Fibroblast of the aortic adventitia (primary cell): ENCODE measurements at places on chromosomes 6 and 20. TPM values are rescaled to one million over a fixed set of nuclear protein-coding genes. Genes with fewer than 3 reads are reported as not detected.

GRCh38 chr6:129759796-129760605 lies 50.0 kb upstream of the ARHGAP18 start:
- no peak for DNase-seq

GRCh38 chr20:34022151-34022838 lies 28.6 kb downstream of the RALY start:
- no peak for DNase-seq

- peak; percentile 69 for DNase-seq
These were observed 203.9 kb upstream of the PRDM1 start for GRCh38 chr6:105882121-105882803.

DNA sequence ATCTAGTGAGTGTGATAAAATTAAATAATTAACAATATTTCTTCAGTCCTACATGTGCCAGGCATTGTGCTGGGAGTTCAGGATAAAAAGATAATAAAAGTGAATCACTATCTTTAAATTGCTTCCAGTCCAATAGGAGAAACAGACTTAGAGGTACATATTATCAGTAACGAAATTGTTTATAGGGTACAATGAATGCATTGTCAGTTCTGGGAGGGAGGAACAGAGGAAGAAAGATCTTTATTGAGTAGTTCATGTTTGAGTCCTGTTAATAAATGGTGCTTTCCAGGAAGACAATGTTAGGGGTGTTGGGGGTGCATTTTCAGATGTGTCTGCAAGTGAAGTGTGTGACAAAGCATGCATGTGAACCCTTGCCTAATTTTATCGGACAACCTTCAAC lies 183.1 kb downstream of the OGFRL1 start:
- DNase-seq, result no peak

- no peak for DNase-seq
These were observed 9.5 kb downstream of the ZSCAN31 start for GRCh38 chr6:28326371-28326948.

- DNase-seq, result peak; percentile 91
These were observed 18.6 kb downstream of the FKBP1A start for GRCh38 chr20:1374246-1374645.

GRCh38 chr6:54618572-54618971 lies 228.0 kb upstream of the FAM83B start:
- DNase-seq, result no peak

GRCh38 chr6:16324606-16325225 lies 86.3 kb downstream of the GMPR start:
- DNase-seq, result no peak

GRCh38 chr6:112691289-112691688 lies 344.2 kb downstream of the RFPL4B start:
- peak; percentile 95 for DNase-seq

DNA sequence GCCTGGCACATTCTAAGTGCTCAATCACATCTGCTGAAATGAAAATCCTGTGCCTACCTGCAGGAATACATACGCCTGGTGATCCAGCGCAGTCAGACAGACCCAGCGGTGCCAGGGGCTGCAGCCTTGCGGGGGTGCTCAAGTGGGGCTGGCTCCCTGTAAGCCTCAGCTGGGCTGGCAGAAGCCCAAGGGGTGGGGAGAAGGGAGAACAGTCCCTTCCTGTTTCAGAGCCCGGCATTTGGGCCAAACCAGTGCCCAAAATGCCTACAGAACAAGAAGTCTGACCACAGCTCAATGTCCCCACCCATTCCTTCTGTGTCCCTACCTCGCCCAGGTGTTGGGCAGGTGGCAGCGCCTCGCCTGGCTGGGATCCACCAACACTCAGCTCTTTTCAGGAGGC lies 22.6 kb downstream of the KCNK15 start:
- no peak for DNase-seq

GRCh38 chr6:17478223-17478907 lies 85.0 kb downstream of the CAP2 start:
- no peak for DNase-seq

DNA sequence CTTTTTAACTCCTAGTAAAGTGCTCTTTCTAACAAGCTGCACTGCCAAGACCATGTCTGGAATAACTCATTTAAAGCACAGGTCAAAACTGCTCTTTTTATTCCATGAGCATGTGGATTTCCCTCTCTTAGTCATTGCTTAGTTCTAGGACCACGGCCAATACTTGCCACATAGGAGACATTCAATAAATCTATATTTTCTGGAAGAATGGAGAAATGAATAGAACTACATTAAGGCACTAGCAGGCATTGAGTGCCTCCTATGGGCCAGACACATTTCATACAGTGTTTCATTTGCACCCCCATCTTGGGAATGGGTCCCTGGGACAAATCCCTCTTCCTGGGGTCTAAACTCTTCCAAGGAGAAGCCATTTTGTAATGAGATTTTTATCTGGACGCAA lies 552.8 kb upstream of the CITED2 start:
- DNase-seq, result peak; percentile 96

- peak; percentile 30 for DNase-seq
These were observed 81.6 kb downstream of the NCOA7 start for GRCh38 chr6:125872259-125872921.

DNA sequence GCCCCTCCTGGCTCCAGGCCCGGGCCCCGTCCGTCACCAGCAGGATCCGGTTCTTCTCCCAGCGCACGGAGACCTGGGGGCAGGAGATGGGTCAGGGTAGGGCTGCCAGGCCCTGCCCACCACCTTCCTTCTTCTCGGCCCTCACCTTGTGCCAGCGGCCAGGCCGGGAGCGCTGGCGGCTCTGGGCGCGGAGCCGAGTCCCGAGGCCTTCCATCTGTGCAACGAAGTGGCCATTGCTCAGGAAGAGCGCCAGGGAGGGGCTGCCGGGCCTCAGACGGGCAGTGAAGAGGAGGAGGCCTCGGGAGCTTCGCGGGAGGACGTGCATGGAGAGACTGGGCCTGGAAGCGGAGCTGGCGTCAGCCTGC lies 7.9 kb downstream of the ADRM1 start:
- no peak for DNase-seq

DNA sequence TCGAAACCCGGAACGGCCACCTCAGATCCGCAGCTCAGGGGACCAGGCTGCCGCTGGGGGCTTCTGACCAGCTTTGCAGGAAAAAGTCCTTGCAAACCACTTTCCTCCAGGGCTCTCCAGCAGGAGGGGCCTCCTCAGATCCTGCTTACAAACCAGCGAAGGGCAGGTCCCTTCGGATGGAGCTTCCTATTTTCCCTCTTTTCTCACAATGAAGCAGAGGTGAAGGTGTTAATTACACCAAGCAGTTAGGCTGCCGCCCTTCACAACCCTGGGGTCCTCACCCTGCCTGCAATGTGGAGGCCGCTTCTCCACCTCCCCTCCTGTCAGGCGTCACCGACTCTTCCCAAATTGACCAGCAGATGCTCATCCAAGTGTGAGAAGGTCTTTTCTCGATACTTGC lies 5.7 kb downstream of the ARHGAP40 start:
- no peak for DNase-seq

DNA sequence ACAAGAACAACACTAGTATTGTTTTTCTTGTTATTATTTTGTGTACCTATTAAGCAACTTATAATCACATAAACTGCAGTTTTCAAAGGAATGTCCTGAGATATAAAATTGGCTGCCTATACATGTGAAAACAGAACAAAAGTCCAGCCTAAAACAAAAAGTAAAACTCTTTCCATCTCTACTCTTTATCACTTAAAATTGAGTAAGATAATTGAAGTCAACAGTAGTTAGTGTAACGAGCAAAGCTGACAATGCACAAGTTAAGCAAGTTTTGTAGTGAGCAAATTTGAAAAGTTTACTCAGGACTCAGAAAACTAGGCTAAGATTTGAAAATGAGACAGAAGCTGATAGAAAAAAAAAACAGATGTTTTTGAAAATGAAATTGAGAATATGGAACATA lies 941.4 kb upstream of the MAN1A1 start:
- DNase-seq, result no peak

DNA sequence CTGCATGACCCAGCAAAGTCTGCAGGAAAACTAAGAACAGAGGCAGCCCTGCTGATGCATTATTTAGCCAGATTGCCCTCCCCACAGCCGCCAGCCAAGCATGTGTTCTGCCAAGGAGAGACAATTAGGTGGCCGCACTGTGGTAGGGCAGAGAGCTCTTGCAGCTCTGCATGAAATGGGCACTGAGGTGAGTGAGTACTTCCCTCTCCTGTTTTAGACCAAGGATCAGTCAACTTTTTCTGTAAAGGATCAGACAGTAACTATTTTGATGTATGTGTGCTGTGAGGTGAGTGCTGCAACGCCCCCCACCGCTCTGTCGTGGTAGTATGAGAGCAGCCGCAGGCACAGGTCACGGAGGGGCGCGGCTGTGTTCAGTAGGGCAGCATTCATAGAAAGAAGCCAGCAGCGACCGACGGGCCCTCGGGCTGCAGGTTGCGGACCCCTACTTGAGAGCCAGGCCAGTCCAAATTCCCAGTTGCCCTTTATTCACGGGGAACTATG lies 23.8 kb upstream of the FAM50B start:
- DNase-seq, result peak; percentile 58

- DNase-seq, result no peak
These were observed 5.2 kb upstream of the DIDO1 start for GRCh38 chr20:62931464-62931863.

GRCh38 chr6:126539022-126539421 lies 199.1 kb downstream of the CENPW start:
- DNase-seq, result peak; percentile 69

DNA sequence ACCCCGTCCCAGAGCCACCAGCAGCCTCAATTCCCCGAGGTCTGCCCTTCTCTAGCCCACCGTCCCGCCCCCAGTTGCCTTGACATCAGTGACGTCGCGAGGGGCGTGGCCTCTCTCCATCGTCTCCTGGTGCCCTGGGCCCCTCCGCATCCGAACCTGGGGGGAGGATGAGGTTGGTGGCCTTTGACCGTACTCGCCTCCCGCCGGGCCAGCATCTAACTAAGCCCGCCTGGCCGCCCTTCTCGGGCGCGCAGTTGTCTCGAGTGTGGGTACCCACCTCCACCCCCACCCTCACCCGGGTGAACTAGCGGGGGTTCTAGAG lies 5.5 kb upstream of the ARMC12 start:
- peak; percentile 69 for DNase-seq

DNA sequence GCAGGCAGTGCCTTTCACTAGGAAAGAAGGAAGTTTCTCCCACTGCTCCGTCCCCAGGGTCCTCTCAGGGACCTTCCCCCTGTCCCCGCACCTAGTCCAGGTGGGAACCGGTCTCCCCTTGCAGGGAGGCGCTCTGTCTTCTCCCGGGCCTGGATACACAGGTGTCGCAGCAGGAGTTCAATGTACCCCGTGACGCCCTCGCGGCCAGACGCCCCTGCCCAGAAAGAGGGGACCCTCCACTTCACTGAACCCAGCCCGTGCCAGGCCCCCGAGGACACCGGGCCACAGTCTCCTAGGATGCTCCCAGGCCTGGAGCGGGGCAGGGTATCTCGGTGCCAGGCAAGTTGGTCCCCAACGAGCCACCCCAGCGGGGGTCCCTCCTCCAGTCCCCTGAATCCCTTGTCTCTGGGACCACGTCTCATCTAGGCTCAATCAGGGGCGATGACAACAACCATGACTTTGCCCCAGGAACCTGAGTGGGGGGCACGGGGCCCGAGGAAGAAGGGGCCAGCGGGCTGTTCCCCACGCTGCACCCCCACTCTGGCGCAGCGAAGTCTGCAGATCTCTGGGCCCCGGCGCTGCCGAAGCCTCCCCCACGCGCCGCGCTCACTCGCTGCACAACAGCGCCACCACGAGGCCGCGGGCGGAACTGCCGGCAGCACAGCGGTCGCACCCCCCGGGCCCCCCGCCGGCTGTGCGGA lies 103.0 kb downstream of the EDN3 start:
- no peak for DNase-seq

DNA sequence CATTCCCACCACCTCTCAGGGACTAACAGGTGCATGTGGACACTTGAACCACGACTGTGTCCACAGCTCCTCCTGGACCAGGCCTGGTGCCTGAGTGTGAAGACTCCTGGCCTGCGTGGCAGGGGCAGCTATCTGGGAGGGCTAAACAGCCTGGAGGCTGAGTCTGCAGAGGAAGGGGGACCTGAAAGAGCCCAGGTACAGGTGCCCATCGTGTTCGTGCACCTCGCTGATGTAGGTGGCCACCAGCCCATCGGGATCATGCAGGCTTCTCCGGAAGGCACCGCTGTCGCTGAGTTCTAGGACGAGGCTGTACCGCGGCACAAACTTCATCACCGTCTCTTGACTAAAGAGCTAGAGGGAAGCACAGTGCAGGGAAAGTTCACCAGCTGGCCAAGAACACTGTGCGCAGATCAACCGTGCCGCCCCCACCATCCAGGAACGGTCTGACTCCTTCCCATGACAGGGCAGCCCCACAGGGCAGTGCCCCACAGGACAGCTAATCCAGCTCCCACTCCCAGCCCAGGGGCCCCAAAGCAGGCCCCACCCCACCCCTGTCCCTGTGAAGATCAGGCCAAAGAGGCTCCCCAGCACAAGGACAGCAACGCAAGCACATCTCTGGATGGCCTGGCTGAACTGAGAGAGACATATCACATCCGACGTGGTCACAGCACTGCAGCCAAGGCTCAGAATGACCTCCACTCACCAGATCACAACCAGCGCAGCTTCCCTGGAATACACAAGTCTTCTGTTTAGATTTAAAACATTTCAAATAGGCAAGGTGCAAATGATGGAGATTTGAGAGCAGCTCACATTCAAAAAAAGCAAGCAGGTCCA lies 14.8 kb downstream of the CST7 start:
- no peak for DNase-seq

- DNase-seq, result no peak
These were observed 104.9 kb upstream of the PRDM1 start for GRCh38 chr6:105981002-105981887.

DNA sequence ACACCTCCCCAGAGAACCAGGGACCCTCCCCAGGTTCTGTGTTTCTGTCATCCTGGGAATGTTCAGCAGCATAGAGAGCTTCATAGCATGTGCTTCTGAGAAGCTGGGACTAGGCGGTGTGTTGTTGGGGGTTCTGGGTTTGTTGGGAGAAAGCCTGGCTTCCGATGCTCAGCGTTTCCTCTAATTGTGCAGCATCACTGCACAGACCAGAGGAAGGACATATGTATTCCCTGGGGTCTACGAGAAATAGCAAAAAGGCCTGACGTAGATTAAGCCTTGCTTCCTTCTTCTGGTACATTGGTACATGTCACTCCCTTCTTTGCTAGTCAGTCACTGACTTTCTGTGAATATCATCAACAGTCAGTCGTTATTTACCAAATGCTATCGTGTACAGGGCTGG lies 96.9 kb upstream of the SGK1 start:
- DNase-seq, result no peak

- no peak for DNase-seq
These were observed 118.5 kb upstream of the BACH2 start for GRCh38 chr6:90415178-90415577.

- no peak for DNase-seq
These were observed 22.4 kb upstream of the UTRN start for GRCh38 chr6:144262470-144263369.

- no peak for DNase-seq
These were observed 91.8 kb downstream of the PLEKHG1 start for GRCh38 chr6:150691463-150691862.

The CDH22 gene
- total RNA-seq, result not detected in 2 replicates

The LRRC73 gene
- total RNA-seq, result 0.63 and 0.98 TPM in 2 replicates

The CEP250 gene
- total RNA-seq, result 22.0 and 66.7 TPM in 2 replicates

The ZSCAN31 gene
- 13.9 and 31.2 TPM in 2 replicates for total RNA-seq

The SOX18 gene
- total RNA-seq, result 0.57 TPM in 1 of 2 replicates, not detected in the other

The MAP7 gene
- 0.36 and 0.49 TPM in 2 replicates for total RNA-seq

The CMTR1 gene
- total RNA-seq, result 30.7 and 49.9 TPM in 2 replicates

The CDSN gene
- total RNA-seq, result not detected in 2 replicates

The DNAH8 gene
- total RNA-seq, result 0.08 TPM in 1 of 2 replicates, not detected in the other

The CALHM5 gene
- total RNA-seq, result 6.8 and 8.2 TPM in 2 replicates

The SLC22A7 gene
- total RNA-seq, result not detected in 2 replicates

The NT5E gene
- total RNA-seq, result 67.2 and 418 TPM in 2 replicates

The SLC22A1 gene
- 0.09 and 5.8 TPM in 2 replicates for total RNA-seq
